Small intestine (tissue), 16 donors: ENCODE measurements at places on chromosomes 1 and 21.

GRCh38 chr1:155057104-155057503, 6.0 kb downstream of the ADAM15 start:
- DNase-seq: no peak

DNA sequence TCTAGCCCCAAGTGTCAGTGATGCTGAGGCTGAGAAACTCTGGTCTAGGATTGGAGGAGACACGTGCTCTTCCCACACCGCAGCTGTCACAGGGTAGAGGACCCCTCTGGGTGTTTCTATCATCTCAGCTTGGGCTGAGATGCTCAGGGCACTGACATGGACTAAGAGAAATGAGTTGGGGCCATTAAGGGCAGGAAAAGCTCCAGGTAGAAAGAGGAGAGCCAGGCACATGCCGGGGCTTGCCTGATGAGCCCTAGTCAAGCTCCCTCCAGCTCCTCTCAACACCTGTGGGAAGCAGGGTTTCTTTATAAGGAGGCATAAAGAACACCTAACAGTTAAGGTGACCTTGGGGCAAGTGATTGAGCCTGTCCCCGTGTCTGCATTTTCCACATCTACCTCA, 17.3 kb downstream of the ABCA4 start:
- no peak for DNase-seq

GRCh38 chr21:35254006-35254764, 205.1 kb upstream of the RUNX1 start:
- DNase-seq: peak; percentile 54

DNA sequence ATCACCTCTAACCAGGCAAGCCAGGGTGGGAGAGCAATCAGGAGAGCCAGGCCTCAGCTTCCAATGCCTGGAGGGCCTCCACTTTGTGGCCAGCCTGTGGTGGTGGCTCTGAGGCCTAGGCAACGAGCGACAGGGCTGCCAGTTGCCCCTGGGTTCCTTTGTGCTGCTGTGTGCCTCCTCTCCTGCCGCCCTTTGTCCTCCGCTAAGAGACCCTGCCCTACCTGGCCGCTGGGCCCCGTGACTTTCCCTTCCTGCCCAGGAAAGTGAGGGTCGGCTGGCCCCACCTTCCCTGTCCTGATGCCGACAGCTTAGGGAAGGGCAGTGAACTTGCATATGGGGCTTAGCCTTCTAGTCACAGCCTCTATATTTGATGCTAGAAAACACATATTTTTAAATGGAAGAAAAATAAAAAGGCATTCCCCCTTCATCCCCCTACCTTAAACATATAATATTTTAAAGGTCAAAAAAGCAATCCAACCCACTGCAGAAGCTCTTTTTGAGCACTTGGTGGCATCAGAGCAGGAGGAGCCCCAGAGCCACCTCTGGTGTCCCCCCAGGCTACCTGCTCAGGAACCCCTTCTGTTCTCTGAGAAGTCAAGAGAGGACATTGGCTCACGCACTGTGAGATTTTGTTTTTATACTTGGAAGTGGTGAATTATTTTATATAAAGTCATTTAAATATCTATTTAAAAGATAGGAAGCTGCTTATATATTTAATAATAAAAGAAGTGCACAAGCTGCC, 19.8 kb downstream of the CSF1 start:
- DNase-seq: peak; percentile 73

GRCh38 chr21:38956007-38956406, 150.3 kb downstream of the ETS2 start:
- no peak for DNase-seq
